ENCODE measurements at places on chromosomes 5 and 9.

DNA sequence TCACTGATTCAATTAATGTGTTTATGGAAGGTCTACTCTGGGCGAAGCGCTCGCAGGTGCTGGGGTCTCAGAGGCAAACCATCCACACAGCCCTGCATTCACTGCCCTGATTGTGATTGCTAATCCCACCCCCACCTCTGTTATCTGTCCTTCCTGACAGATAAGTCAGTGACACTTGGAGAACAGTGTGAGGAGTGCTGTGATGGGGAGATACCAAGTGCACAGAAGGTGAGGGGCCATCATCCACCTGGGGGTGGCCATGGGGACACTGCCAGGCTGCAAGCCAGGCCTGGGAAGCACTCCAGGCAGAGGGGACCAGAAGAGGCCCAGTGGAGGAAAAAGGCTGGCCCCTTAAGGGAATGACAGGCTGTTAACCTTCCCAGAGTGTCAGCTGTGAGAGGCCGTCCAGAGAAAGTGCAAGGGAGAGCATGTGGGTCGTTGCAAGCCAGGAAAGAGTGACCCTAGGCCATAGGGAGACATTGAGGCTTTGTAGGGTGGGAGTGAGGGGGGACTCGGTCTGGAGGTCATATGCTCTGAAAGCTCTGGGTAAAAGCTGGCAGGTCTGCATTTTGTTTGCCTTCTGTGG lies 18.0 kb downstream of the IL9 start:
- no peak for DNase-seq

DNA sequence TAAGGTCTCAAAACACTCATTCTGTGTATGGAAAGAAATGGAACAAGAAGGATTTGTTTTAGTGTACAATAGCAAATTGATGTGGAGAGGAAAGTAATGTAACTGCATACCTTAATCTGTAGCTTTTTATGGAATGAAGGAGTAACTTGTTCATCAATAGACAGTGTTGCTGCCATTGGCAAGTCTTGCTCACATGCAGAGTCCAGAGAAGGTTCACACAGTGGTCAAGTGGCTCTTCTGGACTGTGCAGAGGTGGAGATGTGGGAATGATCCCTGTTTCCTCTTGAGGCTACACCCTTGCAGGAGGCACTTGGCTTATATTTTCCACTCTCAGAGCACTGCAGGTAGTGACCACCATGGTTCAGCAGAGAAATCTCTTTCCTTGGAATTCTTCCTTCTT lies 132.9 kb upstream of the ANKH start:
- no peak for DNase-seq

DNA sequence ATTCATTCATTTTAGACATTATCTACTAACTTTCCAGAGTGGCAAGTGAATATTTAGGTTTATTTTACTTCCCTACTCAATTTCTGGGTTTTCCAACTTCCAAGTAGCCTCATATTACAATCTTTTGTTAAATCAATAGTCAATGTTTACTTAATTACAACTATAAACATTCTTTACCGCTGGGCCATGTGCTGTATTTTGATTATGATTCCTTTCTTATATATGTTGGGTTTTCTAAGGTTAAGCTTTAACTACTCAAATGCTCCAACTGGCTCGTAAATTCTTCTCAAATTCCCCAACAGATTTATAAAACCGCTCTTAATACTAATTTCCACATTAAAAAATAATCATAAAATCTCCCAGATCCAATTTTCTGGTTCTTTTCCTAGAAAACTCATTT lies 110.1 kb upstream of the ABCA1 start:
- no peak for DNase-seq

- no peak for DNase-seq
These were observed 359.4 kb downstream of the ENC1 start for GRCh38 chr5:74281166-74281565.

DNA sequence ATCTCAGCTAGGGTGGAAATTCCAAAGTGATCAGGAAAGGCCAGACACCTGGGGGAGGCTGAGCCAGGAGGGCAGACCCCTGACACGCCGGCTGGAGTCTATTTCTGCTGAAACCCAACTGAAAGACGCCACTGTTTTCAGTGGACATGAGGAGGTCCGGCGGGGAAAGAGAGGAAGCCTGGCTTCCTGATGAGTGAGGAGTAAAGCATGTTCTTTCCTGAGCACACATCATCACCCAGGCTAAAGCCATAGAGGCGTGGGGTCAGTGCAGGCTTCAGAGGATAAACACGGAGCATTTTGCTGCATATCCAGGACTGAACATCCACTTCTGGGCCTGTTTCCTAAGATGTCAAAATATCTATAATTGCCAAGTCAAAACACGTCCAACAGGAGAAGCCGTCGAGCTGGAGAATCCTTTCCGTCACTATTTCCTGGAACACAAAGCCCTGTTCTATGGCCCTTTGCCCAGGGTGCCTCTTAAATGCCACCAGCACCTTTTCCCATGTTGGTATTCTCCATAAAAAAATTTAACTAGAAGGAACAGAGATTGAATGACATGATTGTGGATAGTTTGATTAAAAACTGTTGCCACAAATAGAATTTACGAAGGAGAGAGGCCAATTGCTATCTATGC lies 597.9 kb upstream of the ADAMTS16 start:
- no peak for DNase-seq
